ENCODE measurements at places on chromosomes 3 and 15.

DNA sequence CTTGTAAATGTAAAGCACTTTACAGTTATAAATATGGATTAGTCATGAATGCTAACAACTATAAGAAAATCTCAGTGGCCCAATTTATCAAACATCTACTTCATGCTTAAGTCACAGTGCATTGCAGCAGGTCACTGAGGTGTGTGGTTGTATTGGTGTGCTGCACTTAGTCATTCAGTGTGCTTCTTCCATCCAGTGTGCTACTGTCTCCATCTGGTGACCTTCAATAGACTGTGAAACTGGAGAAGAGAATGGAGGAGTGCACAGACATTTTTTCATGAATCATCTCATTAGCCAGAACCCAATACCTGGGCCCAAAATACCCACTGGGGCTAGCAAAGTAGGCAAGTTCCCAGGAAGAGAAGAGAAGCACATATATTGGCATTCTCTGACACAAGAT lies 199.6 kb downstream of the SHOX2 start:
- no peak for DNase-seq

DNA sequence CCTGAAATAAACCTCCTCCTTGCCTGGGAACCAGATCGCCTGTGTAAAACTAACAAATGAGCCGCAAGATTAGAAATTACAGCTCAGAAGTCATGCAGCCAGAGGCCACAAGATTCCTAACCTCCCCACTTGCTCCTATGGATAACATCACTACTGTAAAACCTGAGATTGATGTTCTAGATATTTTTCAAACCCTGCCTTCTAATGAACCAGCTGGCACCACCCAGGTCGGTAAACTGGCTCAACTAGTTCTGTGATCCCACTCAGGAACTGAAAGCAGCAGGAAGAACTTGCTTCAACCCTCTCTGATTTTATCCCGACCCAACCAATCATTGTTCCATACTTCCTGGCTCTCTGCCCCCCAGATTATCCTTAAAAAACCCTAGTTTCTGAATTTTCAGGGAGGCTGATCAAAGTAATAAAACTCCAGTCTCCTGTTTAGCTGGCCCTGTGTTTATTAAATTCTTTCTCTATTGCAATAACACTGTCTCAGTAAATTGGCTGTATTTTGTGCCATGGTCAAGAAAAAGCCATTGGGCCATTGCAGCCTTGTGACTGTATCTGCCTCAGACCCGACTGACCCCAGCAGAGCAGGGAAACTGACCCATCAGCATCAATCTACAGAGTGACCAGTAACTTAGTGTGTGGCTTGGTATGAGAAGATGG lies 98.9 kb downstream of the RPLP1 start:
- no peak for DNase-seq

- peak; percentile 31 for DNase-seq
These were observed 69.0 kb downstream of the TIGIT start for GRCh38 chr3:114362815-114363214.

DNA sequence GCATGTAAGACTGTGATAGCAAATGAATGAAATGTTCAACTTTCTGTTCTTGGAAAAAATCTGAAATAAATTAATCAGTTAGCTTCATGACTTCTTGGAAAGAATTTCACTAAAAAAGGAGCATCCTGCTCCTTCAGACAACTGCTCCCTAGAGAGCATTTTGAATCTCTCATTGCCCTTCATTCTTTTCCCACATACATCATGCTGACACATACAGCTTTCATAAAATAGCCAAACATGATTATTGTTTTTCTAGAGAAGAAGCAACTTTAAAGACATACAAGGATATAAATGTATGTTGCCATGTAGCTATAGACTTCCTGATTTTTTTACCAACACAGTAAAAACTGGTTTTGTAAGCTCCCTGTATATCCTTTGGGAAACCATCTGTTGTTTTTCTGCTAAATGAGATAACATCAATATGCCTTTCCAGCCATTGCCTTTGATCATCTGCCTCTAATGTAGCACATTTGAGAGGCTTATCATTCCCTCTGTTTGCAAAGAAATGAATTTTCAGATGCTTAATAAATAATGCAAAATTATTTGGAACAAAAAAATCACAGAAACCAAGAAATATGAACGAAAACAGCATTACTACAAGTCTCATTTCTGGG lies 248.2 kb upstream of the GPR149 start:
- peak; percentile 12 for DNase-seq

GRCh38 chr3:125083776-125084175 lies 28.0 kb upstream of the HEG1 start:
- no peak for DNase-seq

DNA sequence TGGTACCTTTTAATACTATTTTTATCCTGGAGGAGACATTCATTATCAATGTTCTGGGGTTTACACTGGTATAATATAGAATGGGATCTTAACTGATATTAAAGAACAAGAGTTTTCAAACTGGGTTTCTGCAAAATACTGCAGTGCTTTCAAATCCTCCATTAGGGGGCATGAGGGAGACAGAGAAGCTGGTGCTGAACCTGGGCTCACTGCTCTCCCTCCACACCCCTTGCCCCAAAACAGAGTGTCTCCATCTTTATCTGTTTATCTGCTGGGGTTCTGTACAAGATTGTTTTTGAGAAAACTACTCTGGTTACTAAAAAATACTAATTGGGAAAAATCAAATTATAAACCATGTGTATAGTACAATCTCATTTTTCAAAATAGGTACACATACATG lies 41.7 kb downstream of the CADPS start:
- DNase-seq, result peak; percentile 11

GRCh38 chr3:54891540-54891897 lies 36.3 kb downstream of the LRTM1 start:
- DNase-seq, result peak; percentile 39

GRCh38 chr3:111702996-111703985 lies 108.1 kb upstream of the ZBED2 start:
- DNase-seq, result no peak

DNA sequence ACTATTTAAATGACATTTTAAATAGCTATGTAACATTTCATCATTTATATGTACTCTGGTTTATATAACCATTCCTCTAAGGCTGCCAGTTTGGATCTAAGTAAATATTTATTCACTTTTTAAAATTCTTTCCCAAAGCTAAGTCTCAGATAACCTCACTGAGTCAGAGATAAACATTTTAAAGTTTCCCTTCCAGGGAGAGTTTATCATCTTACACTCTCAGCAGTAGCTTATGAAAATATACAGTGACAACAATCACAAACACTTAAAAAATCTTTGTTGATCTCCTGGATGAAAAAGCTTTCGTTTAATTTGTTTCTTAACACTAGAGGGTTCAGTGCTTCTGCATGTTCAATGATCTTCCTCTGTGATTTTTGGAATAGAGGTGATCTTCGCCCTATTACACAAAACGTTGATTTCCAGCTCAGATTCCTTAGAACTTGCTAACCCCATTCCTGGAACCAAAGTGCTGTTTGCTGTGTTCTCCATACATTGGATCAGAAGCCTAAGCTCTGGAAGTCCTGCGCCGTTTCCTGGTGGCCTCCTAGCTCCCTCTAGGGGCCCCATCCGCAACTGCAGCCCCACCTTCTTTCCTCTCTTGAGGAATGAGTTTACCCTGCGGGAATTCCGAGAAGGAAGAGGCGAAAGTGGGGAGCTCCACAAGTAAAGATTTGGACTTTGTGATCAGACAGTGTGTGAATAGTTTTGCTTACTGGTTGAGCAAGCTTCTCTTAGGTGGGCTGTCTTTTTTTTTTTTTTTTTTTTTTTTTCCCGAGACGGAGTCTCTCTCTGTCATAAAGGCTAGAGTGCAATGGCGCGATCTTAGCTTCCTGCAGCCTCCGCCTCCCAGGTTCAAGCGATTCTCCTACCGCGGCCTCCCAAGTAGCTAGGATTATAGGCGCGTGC lies 29.3 kb upstream of the SACM1L start:
- DNase-seq, result peak; percentile 71

- no peak for DNase-seq
These were observed 257.2 kb downstream of the RBMS3 start for GRCh38 chr3:29537889-29538609.

DNA sequence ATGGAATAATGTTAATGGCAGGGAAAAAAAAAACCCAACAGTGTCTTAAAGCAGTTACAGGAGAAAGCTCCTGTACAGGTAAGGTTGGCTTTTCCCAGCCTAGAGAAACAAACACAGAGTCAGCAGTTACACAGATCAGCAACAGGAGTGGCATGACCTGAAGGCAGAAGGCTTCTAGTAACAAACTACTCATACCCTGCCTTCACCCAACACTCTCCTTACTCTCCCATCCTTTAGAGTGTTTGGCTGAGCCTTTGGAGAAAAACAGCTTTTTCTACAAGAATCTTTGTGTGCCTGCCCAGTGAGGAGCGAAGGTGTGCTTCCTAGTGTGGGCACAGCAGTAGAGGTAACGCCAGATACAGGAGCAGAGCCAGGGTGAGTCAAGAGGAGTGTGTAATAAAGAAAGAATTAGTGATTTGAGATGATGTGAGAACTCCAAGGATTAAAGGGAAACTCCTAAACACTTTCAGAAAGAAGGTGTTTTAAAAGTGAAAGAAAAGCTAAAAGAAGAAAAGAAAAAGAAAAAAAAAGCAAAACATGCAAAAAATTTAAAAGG lies 152.7 kb downstream of the POLR2M start:
- DNase-seq, result no peak

DNA sequence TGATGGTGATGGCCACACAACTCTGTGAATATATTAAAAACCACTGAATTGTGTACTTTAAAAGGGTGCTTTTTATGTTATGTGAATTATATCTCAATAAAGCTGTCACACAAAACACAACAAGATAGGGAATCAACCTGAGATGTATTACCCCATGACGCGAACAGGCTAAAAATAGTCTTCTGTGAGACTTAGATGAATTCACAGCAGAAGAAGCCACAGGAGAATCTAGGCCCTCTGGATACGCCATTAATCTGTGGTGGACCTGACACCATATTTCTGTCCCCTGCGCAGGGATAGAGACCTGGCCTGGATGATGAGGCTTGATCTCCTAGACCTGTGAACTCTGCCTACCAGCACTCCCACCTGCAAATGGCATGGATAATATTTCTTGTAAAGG lies 146.0 kb upstream of the HACD2 start:
- DNase-seq, result no peak

DNA sequence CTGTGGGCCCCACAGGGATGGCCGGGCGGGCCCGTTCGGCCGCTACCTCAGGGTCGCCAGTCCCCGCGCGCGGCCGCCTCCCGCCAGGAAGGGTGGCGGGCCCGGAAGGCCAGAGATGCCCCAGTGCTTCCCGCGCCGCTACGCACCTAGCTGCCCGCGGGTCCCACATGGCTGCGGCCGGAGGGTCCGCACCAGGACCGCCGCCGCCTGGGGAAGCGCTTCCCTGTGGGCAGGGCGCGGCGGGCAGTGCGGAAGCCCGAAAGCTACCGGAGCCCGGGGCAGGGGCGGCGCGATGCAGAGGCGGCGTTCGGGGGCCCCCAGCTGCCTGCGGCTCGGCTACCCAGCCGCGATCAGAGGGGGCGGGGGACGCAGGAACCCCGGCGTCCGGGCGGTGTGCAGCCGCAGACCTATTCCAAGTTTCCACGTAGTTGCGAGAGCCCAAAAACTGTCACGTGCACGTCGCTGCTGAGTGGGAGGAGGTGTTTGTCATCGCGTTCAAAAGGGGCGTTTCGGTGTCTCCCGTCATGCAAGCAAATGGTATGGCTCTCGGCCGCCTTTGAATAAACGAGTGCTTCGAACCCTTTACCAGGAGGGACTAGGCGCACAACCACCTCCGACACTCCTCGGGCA lies at the start of gene TRANK1:
Gene TRANK1, minus strand, starts transcription at position 414 of the 630 bp plus-strand sequence. Its CDS starts 245 bp downstream, at position 169.
- no peak for DNase-seq

- no peak for DNase-seq
These were observed 20.8 kb downstream of the ARL14 start for GRCh38 chr3:160697637-160698380.

DNA sequence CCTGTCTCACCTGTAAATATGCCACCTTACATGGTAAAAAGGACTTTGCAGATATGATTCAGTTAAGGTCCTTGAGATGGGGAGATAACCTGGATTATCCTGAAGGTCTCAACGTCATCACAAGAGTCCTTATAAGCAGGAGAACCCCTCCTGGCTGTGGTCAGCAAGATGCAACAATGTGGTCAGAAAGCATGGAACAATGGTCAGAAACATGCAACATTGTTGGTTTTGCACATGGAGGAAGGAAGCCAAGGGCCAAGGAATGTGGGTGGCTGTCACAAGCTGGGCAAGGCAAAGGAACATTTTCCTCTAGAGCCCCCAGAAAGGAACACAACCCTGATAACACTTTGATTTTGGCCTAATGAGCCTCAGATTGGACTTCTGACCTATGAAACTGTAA lies 9.4 kb upstream of the SUMF1 start:
- DNase-seq, result no peak

- DNase-seq, result no peak
These were observed 554.0 kb downstream of the NSUN3 start for GRCh38 chr3:94616833-94617232.

GRCh38 chr15:40340038-40340739 lies 550 bp downstream of the CCDC9B start:
- peak; percentile 74 for DNase-seq
